CD8-positive, alpha-beta memory T cell (primary cell): ENCODE measurements at places on chromosomes 2 and 18. TPM values are rescaled to one million over a fixed set of nuclear protein-coding genes. Genes with fewer than 3 reads are reported as not detected.

MERTK gene
- 0.75 TPM for total RNA-seq

ACP1 gene
- 160 TPM for total RNA-seq

UGT1A9 gene
- not detected for total RNA-seq

EML6 gene
- 1.3 TPM for total RNA-seq

SP100 gene
- total RNA-seq: 82.7 TPM

CPLX4 gene
- total RNA-seq: not detected

DNA sequence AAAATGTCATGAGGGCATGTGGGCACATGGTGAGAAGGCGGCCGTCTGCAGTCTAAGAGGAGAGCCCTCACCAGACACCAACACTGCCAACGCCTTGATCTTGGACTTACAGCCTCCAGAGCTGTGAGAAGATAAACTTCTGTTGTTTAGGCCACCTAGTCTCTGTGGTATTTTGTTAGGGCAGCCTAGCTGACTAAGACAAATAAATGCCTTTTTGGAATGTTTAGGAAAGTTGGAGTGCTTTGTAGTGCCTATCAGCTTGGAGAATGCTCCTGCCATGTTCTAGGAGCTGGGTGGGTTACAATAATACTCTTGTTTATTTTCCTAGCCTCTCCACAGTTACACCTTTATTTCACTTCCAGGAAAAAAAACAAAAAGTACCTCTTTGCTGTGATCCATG lies 92.0 kb downstream of the SPP2 start:
- peaks cover 18% of the 10 kb centered on the region for H3K4me1 ChIP-seq
- no peak overlapping the region for H3K4me3 ChIP-seq
- H3K36me3 ChIP-seq: no peaks in the 10 kb centered on the region
- DNase-seq: no peak

GRCh38 chr2:96631804-96632435 lies 6.2 kb downstream of the KANSL3 start:
- no peak overlapping the region for H3K4me3 ChIP-seq
- H3K36me3 ChIP-seq: peaks cover 16% of the 10 kb centered on the region
- DNase-seq: no peak
- no peak overlapping the region for H3K27ac ChIP-seq
- peaks cover 23% of the 10 kb centered on the region for H3K4me1 ChIP-seq
- no peaks in the 10 kb centered on the region for H3K27me3 ChIP-seq

DNA sequence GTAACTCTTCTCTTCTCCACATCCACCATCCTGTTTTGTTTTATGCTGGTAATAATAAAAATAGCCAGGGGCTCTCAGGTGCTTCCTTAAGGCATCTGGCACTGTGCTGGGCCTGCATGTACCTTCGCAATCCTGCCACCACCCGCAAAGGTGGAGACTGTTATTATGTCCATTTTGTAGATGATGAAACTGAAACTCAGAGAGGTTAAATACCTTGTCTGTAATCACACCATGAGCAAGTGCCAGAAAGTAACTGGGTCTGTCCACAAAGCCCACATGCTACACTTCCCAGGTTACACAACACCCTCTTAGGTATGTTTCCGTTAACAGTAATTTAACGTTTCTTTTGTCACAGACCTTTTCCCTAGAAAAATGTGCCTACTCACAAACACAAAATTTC lies 27.0 kb downstream of the NRP2 start:
- H3K4me3 ChIP-seq: no peak overlapping the region
- no peak for DNase-seq
- H3K27ac ChIP-seq: no peak overlapping the region

- no peak within 1 kb of the TSS for H3K27ac ChIP-seq
- H3K27me3 ChIP-seq: peaks cover 5% of the 10 kb centered on the region
- H3K4me1 ChIP-seq: peaks cover 4% of the 10 kb centered on the region
- H3K36me3 ChIP-seq: no peaks in the 10 kb centered on the region
- peak; percentile 63 for DNase-seq
- H3K4me3 ChIP-seq: no peak within 1 kb of the TSS
These were observed at the start of gene MC5R for GRCh38 chr18:13823707-13824395. Gene MC5R, plus strand, starts transcription at chr18:13824149. Its CDS starts 1,617 bp downstream, at chr18:13825766.

GRCh38 chr2:149329489-149330126 lies 779 bp upstream of the LYPD6 start:
- no peak for DNase-seq
- H3K27ac ChIP-seq: no peak overlapping the region
- no peaks in the 10 kb centered on the region for H3K36me3 ChIP-seq
- H3K4me1 ChIP-seq: no peaks in the 10 kb centered on the region
- H3K4me3 ChIP-seq: no peak overlapping the region

- H3K27me3 ChIP-seq: peaks cover 10% of the 10 kb centered on the region
- no peak for DNase-seq
- no peak overlapping the region for H3K4me3 ChIP-seq
- no peak overlapping the region for H3K27ac ChIP-seq
These were observed 405.9 kb downstream of the XIRP2 start for GRCh38 chr2:167293943-167294775.

- peaks cover 5% of the 10 kb centered on the region for H3K4me1 ChIP-seq
- no peaks in the 10 kb centered on the region for H3K27me3 ChIP-seq
- H3K4me3 ChIP-seq: peak within 1 kb of the TSS; percentile 50
These were observed at the start of gene MERTK for GRCh38 chr2:111897924-111898702. Gene MERTK, plus strand, starts transcription at chr2:111898607. Its CDS starts 129 bp downstream, at chr2:111898736.

DNA sequence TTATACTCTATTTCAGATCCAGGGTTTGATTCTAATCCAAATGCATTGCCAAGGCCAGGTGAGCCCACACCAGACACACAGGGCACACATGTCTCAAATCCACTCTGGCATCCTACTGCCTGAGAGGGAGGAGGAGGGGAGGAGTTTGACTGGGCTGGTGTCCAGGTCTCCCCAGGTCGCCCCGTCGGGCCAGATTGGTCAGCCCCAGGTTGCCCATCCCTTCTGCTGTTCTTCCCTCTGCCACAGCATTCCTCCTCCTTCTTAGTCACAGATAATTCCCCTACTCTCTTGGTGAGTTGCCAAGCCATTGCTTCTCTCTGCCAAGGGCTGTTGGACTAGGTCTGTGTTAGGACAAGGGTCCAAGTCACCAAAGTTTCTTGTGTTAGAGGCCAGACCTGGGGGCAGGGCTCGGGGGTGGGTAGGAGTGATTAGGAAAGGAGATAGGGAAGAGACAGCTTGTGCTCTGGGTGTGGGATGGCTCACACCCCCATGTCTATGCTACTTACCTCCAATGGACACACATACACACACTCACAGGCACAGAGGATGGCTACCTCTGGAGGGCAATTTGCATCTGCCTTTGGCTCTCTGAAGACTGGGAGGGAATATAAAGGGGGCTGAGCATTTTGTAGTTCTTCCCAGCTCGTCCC lies 2.5 kb upstream of the EGR4 start:
- DNase-seq: no peak
- H3K27ac ChIP-seq: no peak overlapping the region
- H3K4me3 ChIP-seq: no peak overlapping the region

GRCh38 chr18:23453680-23454058 lies 582 bp downstream of the RIOK3 start:
- peak overlapping the region; percentile 86 for H3K4me3 ChIP-seq
- H3K36me3 ChIP-seq: no peaks in the 10 kb centered on the region
- DNase-seq: no peak

DNA sequence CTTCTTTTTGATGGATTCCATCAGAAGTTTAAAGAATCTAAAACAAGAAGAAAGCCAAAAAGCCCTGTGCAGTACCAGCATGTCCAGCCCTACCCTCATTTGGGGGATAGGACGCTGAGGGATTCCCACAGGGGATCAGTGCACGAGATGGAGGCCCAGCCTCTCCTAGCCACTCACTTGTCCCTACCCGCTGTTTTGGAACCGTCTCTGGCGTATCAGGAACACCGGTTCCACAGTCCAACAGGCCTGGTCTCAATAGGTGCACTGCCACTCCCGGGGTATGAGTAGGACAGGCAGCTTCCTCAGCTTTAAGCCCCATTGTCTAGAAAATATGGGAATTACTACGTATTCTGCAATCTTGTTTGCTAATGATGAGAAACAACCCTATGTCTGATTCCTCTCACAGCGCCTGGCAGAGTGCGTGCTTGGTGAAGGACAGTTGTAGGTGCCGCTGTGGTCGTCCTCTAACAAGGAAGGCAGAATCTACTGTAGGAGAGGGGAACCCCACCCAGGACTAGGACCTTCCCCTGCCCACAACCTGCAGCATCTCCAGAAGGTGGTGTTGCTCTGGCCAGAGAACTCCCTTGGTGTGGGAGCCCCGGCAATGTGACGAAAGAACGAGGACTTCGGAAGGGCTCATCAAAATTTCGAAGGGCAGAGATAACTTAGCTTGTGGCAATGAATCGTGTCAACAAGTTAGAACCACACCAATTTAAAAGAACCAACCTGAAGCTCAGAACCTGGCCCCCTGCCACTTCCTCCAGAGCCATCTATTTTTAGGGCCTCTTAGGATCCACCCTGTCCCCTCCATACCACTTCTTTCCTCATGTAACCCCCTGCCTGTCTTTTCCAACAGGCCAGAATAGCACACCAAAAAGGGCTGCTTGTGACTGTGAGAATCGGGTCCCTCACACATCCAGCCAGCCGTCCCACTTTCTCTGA lies 71.7 kb downstream of the POLR1A start:
- H3K27ac ChIP-seq: no peak overlapping the region
- H3K4me1 ChIP-seq: peaks cover 63% of the 10 kb centered on the region
- H3K27me3 ChIP-seq: no peaks in the 10 kb centered on the region
- H3K36me3 ChIP-seq: peaks cover 27% of the 10 kb centered on the region
- DNase-seq: peak; percentile 17
- H3K4me3 ChIP-seq: no peak overlapping the region

DNA sequence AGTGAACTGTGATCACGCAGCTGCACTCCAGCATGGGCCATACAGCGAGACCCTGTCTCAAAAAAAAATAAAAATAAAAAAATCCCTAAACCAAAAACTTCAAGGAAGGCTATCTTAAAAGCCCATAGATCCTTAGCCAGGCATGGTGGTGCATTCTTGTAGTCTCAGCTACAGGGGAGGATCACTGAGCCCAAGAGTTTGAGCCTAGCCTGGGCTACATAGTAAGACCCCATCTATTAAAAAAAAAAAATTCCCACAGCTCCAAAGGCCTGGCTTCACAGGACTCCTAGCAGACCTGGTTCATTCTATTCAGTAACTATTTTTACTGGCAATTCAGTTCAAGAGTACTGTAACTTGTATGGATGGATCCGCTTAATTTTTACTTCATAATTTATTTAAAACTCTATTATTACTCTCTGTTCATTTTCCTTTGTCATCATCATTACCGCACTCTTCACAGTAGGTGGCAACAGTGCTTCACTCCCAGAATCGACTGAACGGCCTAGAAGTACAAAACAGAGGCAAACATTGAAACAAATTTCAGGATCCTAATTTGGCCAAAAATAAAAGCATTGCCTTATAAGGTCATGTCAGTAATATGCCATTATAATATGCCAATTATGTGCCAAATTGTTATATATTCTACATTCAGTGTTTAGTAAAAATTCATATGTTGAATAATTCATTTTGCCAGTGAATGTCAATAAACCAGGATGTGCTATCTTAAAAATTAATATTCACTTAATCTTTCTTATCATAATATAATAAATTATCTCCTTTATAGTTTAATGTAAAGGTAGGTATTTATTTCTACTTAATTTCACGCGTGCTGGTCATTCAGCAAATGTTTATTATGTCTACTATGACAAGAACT lies 14.3 kb upstream of the STAM2 start:
- no peaks in the 10 kb centered on the region for H3K36me3 ChIP-seq
- H3K27ac ChIP-seq: no peak overlapping the region
- H3K4me3 ChIP-seq: no peak overlapping the region
- no peak for DNase-seq
- H3K4me1 ChIP-seq: no peaks in the 10 kb centered on the region

DNA sequence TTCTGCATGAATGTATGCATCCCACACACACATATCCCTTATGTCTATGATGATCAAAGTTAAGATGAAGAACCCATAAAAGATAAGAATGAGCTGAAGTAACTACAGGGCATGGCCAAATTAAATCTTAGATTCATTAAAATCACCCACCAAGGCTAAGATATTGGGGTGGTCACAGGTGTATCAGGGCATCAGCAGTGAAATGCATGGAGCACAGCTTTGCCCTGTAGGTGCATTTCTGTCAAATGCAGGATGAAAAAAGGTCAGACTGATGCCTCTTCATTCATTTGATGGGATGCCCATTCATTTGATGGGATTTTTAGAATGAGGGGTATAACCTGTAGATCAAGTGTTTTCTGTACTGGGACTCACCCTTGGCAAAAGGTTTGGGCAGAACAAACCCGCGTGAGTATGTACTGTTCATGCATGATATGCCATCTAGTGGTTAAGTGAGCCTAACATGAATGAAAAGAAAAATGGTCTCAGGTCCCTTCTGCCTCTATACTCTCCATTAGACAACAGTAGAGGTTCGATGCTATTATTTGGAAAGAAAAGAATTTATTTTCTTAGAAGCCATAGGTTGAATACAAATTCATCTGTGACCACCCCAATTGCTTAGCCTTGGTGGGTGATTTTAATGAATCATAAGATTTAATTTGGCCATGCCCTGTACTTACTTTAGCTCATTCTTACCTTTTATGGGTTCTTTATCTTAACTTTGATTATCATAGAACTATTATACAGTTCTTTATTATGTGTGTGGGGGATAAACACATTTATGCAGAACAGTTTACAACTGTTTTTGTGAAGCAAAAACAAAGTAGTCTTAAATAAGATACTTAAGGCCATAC lies 43.2 kb upstream of the NOSTRIN start:
- H3K4me3 ChIP-seq: no peak overlapping the region
- H3K36me3 ChIP-seq: no peaks in the 10 kb centered on the region
- H3K27me3 ChIP-seq: no peaks in the 10 kb centered on the region
- no peak overlapping the region for H3K27ac ChIP-seq

DNA sequence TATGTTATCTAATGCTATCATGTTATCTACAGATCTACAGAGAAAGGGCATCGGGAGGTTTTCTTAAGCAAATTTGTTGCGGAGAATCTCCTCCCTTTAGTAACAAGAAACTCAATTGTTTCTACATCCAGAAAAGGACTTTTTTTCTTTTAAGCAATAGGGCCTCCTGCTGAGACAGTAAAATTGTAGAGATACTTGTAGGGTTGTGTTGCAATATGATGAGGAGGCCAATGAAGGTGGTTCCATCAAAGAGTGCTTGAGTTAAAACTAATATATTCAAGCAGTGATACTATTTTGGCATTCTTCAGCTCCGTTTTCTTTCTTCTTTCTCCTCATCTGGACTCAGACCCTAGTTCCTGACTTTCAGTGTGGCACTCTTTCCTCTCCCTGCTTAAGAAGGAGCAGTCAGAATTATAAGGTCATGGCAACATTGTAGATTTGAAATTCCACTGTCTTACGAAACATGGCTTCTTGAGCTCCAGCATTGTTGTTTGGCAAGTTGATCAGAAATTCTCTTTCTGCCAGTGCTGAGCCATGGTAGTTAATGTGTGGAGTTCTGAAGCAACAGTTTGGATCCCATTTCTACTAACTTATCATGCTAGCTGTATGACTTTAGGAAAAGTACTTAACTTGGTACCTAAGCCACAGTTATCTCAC lies 202.0 kb upstream of the SLC14A2 start:
- DNase-seq: no peak
- no peaks in the 10 kb centered on the region for H3K27me3 ChIP-seq
- H3K27ac ChIP-seq: no peak overlapping the region
- no peaks in the 10 kb centered on the region for H3K36me3 ChIP-seq
- H3K4me1 ChIP-seq: no peaks in the 10 kb centered on the region
- no peak overlapping the region for H3K4me3 ChIP-seq

- no peak overlapping the region for H3K27ac ChIP-seq
- no peaks in the 10 kb centered on the region for H3K4me1 ChIP-seq
- no peaks in the 10 kb centered on the region for H3K27me3 ChIP-seq
- no peak overlapping the region for H3K4me3 ChIP-seq
- H3K36me3 ChIP-seq: no peaks in the 10 kb centered on the region
These were observed 45.2 kb upstream of the GCG start for GRCh38 chr2:162197069-162197825.

GRCh38 chr2:219119422-219120043 lies 41.1 kb downstream of the NHEJ1 start:
- H3K4me3 ChIP-seq: no peak overlapping the region
- H3K27me3 ChIP-seq: no peaks in the 10 kb centered on the region
- no peak overlapping the region for H3K27ac ChIP-seq
- peak; percentile 38 for DNase-seq
- H3K4me1 ChIP-seq: peaks cover 5% of the 10 kb centered on the region
